Activated gamma-delta T cell treated with anti-CD3 and anti-CD28 coated beads, Interleukin-2, amount 50 U/mL, for 16 hours (primary cell): ENCODE measurements at places on chromosomes 3 and 15.

DNA sequence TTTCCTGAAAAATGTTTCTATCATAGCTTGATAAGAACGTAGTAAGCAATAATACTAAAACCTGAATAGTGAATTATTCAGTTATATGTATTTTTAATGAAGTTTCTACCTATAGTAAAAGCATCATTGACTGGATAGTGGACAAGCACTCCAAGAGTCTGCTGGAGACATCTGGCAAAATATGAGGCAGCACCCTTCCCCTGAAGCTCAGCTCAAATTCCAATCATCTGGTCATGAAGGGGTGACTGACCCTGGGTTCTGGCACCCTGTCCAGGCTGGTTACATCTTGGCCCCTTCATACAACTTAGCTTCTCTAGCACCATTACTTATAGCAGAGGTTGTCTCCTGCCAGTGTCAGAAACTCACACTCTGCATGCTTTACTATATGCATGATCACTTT lies 455.4 kb downstream of the RAP2B start:
- no peak for DNase-seq

DNA sequence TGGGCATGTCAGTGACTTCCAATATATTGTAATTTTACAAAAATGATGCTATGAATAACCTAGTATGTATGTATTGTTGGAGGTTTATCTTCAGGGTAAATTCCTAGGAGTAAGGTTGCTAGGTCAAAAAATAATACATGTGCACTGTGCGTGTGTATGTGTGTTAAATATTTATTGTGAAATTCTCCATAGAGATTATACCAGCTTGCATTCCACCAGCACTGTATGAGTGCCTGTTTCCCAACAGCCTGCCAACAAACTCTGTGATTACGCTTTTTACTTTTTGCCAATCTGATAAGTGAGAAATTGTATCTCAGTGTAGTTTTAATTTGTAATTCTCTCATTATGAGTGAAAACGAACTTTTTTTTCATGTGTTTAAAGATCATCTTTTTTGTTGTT lies 12.6 kb upstream of the IGF2BP2 start:
- DNase-seq = no peak

DNA sequence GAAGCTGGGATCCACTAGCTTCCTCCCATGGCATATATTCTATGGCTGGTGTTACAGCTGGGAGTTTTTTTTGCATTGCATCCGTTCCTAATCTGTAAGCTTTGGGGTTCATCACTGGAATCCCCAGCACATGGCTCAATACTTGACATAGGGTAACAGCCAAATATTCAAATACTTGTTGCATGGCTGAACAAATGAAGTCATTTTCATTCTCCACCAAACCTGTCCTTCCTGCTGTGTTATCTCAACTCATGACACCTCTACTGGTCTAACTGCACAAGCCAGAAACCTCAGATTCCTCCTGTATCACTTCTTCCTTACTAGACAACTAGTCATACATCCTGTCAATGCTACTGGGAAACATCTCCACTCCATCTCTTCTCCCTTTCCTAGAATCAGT lies 43.4 kb downstream of the ST3GAL6 start:
- no peak for DNase-seq

GRCh38 chr3:72373139-72373538 lies 475.1 kb downstream of the SHQ1 start:
- DNase-seq = no peak

DNA sequence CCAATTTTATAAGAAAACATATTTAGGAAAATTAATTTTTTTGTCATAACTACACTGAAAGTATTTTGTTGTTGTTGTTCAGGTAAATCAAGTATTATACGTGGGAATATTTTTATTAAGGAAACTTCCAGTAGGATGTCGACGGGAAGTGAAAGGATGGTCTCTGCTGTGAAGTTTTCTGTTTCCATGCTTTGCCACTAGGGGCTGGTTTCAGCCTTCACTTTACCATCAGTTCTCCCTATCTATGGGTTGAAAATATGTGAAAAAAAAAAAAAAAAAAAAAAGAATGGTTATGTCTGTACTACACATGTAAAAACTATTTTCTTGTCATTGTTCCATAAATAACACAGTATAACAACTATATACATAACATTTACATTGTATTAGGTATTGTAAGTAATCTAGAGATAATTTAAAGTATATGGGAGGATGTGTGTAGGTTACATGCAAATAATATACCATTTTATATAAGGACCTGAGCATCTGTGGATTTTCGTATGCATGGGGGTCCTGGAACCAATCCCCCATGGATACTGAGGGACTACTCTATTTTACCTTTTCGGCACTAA lies 136.7 kb downstream of the SMAD6 start:
- DNase-seq = no peak

GRCh38 chr3:197365586-197365985 lies 67.2 kb upstream of the DLG1 start:
- no peak for DNase-seq

DNA sequence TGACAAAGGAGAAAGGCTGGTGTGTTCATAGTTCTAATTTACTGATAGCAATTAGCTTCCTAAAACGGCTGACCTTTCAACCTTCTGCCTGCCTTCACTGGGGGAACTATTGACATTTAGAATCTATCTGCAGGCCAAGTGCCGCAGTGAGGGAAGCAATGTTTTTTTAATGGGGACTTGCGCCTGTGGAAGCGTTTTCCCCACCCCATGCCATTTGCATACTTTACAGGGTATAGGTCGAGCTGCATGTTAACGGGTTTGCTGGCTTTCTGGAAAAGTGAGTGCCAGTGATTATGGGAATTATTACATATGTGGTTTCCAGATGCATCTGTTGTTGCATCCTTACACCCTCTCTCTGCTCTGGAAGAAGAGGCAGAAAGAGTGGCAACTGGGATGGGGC lies 180.1 kb downstream of the RAB11A start:
- no peak for DNase-seq

DNA sequence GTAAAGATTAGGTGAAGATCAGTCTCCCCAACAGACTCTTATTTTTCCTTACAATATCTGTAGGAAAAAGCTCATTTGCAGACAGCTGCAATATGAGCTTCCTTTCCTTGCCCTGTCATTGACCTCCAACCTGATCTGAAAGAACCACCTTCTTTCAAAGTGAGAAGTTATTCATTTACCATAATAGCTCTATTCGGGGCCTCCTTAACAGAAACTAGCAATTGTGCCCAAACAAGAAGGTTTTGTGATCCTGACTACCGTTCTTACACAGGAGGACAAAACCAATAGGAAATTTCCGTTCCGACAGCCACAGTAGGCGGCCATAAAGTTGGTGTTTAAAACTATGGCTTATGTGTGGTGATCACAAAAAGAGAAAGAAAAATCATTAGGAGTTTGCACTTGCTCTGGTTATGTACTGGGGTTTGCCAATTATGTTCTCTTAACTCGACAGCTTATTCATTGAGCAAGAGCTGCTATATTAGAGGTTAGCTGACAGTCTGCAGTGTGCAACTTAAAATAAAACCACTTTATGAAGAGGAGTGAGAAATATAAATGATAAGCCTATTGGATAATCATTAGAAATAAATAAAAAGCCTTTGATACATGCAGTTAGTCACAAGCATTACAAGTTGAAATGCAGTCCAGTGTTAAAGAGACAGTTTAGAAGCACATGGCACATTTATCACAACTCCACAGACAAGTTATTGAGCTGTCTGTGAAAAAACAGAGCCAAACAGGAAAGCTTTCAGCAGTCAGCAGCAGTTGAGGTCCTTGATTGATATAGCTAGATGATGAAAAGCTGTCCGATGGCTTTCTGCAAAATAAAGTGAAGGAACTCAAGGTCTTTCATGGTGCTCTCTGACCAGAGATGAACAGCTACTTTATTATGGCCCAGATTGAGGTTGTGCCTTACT lies 199.8 kb downstream of the WDR72 start:
- DNase-seq = no peak

GRCh38 chr3:63607716-63608115 lies 44.8 kb upstream of the SNTN start:
- no peak for DNase-seq

DNA sequence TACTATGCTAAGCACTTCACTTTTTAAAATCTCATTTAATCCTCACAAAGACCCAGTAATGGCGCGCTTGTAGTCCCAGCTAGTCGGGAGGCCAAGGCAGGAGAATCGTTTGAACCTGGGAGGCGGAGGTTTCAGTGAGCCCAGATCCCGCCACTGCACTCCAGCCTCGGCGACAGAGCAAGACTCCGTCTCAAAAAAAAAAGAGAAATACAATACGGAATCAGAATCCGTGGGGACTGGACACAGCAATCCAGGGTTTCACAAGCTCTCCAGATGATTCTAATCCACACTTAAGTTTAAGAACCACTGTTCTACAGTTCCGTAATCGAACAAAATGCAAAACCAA lies 426 bp upstream of the SUMF1 start:
- no peak for DNase-seq

DNA sequence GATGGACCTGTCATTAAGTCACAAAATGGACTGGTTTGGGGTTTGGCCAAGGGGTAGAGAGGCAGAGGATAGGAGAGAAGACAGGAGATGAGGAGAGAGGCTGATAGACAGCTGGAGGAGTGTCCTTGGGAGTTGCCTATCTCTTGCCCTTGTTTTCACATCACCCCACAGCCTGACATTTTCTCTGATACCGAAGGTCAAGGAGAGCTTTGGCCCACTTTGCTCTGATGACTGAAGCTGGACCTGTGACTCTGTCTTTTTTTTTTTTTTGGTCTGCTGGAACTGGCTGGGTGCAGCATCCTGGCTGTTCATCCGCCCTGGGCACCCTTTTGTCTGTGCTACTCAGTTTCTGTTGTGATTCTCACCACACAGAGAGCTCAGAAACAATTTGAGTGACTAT lies 5.1 kb downstream of the GPD1L start:
- DNase-seq = no peak

GRCh38 chr3:150351398-150351797 lies 56.7 kb upstream of the TSC22D2 start:
- no peak for DNase-seq

DNA sequence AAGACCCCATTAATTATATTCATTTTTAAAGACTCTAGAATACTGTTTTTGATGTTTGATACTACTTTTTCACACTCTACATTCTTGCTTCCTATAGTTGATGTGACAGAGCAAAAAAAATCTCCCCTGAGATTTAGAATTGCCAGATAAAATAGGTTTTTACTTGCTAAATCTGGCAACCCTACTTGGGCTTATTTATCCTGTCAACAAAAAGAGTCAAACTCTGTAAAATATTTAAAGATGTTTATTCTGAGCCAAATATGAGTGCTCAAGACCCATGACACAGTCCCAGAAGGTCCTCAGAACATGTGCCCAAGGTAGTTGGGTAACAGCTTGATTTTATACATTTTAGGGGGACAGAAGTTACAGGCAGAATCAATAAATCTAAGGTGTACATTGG lies 72.3 kb downstream of the DAPK2 start:
- no peak for DNase-seq

DNA sequence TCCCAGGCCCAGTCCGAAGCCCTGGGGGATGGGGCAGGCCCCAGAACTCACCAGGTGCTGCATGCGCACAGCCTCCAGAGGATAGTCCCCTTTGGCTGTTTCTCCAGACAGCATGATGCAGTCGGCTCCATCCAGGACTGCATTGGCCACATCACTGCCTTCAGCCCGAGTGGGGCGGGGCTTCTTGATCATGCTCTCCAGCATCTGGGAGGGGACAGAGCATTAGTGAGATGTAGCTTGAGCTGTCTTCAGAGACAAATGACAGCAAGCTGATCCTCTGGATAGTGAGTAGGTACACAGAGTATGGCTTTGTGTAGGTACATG lies 9.1 kb upstream of the GRAMD2A start:
- no peak for DNase-seq

DNA sequence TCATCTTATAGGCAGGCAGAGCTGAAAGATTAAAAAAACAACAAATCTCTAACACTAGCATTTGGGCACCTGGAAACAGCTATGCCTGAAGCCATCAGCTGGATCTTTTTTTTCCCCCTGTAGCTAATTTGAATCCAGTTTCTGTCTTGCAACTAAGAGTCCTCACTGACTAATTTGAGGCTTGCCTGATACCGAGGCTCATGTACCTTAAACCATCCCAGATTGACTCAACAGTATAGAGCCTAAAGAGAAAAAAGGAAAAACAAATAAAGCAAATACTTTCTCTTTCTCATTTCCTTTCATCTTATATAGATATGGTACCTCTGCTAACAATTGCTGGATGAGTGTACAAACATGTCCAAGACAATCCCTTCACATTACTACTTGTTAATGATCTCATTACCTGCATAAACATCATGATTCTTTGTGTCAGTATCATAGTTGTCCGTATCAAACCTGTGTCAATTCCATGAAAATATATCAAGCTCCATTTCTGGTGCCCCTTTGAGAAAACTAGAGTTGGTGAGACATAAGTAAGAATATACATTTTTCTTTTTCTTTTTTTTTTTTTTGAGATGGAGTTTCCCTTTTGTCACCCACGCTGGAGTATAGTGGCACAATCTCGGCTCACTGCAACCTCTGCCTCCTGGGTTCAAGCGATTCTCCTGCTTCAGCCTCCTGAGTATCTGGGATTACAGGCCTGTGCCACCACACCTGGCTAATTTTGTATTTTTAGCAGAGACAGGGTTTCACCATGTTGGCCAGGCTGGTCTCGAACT lies 43.1 kb downstream of the BHLHE40 start:
- no peak for DNase-seq

- no peak for DNase-seq
These were observed 9.7 kb downstream of the TIMP4 start for GRCh38 chr3:12149029-12149428.

- no peak for DNase-seq
These were observed 231.6 kb downstream of the IGSF11 start for GRCh38 chr3:118803096-118803476.

DNA sequence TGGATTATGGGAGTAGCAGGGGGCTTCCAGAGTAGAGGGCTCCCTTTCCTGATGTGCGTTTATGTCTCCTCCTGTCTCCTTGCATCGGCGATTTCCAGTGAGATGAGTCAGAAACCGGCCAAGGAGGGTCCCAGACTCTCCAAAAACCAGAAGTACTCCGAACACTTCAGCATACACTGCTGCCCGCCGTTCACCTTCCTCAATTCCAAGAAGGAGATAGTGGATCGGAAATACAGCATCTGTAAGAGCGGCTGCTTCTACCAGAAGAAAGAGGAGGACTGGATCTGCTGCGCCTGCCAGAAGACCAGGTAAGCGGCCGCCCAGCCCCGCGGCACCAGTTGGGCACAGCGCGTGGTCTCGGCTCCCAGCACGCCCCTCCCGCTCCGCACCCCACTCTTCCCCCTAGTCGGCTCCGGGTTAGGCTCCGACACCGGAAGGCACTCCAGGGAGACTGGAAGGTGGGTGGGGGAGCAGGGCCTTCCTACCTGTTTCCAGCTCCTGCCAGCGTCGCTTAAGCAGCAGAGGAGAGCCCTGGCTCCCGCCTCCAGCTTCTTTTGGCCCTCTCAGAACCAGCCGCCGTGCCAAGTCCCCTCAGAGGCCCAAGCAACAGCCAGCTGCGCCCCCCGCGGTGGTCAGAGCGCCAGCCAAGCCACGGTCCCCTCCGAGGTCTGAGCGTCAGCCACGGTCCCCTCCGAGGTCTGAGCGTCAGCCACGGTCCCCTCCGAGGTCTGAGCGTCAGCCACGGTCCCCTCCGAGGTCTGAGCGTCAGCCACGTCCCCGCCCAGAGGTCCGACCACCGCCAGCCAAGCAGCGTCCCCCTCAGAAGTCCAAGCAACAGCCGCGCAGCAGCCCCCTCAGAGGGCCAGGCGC lies 34.7 kb downstream of the MOBP start:
- no peak for DNase-seq
